ENCODE measurements at places on chromosomes 16 and 17. TPM values are rescaled to one million over a fixed set of nuclear protein-coding genes. Genes with fewer than 3 reads are reported as not detected.

DNA sequence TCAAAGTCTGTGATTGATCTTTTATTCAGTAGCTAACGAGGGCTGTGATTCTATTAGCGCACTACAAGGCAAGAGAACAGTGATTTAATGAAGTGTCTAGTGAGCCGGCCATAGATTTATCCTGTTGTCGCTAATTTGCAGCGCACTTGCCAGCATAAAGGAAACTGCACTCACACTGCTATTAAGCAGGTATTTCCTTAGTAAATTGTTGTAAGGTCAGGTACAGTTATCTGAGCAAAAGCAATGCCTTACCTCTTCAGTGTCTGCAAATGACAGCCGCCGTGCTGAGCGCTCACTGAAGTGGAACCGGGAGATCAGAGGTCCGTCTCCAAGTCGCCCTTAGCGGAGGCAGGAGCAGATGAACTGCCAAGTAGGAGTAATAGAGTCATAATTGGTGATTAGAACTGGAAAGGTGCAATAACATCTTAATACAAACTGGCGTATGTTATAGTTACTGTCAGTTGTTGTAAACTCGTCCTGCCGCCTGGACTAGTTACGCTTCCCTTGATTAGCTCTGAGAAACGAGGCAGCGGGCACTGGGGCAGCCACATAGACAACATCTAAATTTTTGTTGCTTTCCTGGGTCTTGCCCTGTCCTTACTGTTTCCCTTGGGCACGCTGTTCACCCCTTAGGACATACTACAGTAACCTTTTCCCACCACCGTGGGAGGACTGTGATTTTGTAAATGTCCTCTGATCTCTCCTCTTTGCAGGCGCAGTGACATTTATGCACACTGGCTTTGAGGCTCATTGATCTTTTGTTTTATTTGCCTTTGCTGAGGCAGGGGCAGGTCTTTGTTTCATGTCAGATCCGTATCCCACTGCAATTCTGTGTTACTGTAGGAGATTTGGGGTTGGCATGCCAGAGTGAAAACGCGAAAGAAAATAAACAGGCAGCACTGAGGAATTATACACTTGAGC is 363.1 kb downstream of the WWOX start:
- ATAC-seq = no peak

DNA sequence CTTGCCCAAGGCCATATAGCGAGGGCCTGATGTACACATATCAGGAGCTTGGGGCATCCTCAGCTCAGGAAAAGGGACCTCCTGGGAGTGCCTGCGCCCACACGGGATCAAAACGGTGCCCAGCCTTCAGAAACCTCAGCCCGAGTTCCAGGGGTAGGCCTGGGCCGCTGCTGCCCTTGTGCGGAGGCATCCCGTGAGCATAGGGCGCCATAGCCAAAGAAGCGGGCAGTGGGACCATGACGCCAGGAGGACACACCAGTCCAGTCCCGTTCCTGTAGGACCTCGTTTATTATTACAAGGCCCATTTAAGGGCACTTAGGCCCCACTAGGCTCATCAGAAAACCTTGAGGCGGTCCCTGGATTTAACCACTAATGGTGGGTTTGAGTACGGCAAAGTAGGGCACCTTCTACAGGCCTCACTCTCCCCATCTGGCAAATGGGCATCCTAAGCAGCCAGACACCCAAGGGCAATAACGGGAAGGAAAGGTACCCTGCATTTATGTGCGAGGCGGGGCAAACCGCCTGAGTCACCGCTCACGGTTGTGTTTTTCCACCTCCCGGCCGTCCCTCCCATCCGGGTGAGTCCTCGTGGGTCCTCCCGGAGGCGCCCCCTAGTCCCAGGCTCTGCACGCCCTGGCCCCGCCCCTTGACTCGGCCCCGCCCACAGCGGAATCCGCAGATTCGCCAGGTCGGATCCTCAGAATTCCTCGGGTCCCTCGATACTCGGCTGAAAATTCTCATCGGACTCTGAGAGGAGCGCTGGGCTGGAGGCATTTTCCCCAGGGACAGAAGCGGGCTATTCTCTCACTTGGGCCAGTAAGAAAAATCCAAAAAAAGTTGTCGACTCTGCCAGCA is 726 bp upstream of the SETD1A start:
- peak; percentile 83 for ATAC-seq

- no peak for ATAC-seq
These were observed 112.9 kb downstream of the GRIN2A start for GRCh38 chr16:10069374-10069773.

MFSD11 gene
- total RNA-seq = 28.6 TPM

SPATA2L gene
- 4.4 TPM for total RNA-seq

GRCh38 chr17:6752068-6752909 is 3.6 kb upstream of the XAF1 start:
- ATAC-seq = no peak

DNA sequence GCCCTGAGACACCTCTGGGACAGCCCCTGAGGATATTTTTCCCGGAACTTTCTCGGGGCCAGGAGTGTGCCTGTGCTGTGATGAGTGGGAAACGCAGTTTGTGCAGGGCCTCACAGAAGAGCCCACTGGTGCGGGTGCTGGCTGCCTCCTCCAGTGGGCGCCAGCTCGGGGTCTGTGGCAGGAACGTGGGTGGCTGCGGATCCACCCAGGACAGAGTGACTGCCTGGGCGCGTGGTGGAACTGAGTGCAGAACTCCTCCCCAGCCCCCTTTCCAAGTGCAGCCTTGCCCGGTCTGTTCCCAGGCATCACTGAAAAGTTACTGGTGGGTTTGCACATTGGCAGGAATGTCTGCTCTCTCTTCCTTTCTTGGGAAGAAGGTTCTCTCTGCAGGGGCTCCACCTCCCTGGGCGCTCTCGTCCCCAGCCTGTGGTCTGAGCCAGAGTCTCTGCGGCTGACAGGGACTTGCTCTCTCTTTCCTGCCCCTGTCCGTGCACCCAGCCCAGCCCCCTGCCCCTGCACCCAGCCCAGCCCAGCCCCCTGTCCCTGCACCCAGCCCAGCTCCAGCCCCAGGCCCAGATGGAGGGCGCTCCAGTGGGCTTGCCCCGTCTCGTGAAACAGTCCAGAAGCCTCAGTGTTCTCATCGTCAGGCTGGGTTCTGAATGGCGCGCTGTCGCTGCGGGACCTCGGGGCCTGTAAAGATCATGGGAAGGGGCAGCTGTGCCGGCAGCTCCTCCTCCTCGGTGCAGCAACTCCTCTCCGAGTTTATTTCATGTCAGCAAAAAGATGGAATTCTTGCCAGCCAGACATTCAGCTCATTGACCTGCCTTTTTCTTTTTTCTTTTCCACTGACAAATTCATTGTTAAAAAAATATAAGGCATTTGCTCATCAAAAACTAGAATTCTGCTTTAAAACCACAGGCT is 117.5 kb downstream of the BANP start:
- ATAC-seq = no peak

SPPL2C gene
- total RNA-seq = not detected

All from activated T-helper 17 cell treated with anti-CD3 and anti-CD28 coated beads, Interleukin-2, amount 50 U/mL, for 72 hours (primary cell).